ENCODE measurements at places on chromosomes 2 and 18. TPM values are rescaled to one million over a fixed set of nuclear protein-coding genes. Genes with fewer than 3 reads are reported as not detected.

CCDC148 gene
- total RNA-seq = not detected

BMPR2 gene
- 15.7 TPM for total RNA-seq

TTN gene
- 7.5 TPM for total RNA-seq

LHCGR gene
- total RNA-seq = 0.11 TPM
